ENCODE measurements at places on chromosomes 16 and 17.

- peak; percentile 73 for DNase-seq
Measured at GRCh38 chr17:16406742-16407674, 8.4 kb upstream of the TRPV2 start.

- no peak for DNase-seq
Measured at GRCh38 chr17:40251576-40251975, 32.5 kb downstream of the WIPF2 start.

DNA sequence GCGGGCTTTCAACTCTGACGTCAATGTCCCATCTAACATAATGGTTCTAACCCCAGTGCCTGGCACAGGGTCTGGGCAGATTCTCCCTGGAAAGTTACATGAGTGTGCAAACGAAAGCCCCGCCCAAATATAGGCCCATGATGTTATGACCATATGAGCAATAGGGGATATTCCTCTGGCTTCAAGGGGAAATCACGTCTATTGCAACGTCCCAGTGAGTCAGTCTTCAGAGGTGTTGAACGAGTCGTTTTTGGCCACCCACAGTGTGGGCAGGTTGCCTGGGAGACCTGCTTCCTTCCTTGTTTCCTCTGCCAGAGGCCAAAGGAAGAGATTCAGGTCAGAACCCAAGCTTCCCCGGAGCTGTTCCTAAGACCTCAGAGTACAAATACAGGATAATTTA lies 30.3 kb downstream of the PIK3R5 start:
- DNase-seq: no peak

DNA sequence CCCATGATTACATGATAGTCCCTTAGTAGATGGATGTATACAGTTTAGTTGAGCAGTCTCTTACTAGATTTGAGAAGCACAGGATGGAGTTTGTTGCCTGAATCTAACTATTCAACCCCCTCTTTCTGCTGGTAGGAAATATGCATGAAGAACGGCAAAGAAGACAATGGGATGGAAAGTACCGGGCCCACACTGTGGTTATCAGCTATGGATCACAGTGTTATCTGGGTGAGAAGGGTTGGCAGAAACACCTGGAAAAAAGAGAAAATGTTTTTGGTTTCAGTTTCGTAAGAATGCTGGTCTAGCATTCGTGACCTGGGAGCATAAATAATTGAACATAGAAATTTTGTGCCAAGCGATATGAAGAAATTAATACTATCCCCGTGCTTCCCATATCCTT lies 53.1 kb downstream of the ANKFN1 start:
- DNase-seq: no peak

GRCh38 chr17:4497101-4497824 lies 1.4 kb upstream of the SPNS2 start:
- no peak for DNase-seq
